CD8-positive, alpha-beta T cell (primary cell): ENCODE measurements at places on chromosomes 11 and 22. TPM values are rescaled to one million over a fixed set of nuclear protein-coding genes. Genes with fewer than 3 reads are reported as not detected.

Gene KLHDC7B
- 2.1 TPM for total RNA-seq

Gene SYT7
- not detected for total RNA-seq

Gene FAM180B
- 0.38 TPM for total RNA-seq

Gene OR5A1
- not detected for total RNA-seq

Gene PPFIBP2
- 21.6 TPM for total RNA-seq
